ENCODE measurements at places on chromosomes 12 and 14. TPM values are rescaled to one million over a fixed set of nuclear protein-coding genes. Genes with fewer than 3 reads are reported as not detected.

The ERP27 gene
- total RNA-seq = not detected

The OR6C6 gene
- not detected for total RNA-seq

The C12orf50 gene
- not detected for total RNA-seq

The SNW1 gene
- total RNA-seq = 65.7 TPM

The KRT72 gene
- not detected for total RNA-seq

The GDF3 gene
- not detected for total RNA-seq

The RASAL1 gene
- total RNA-seq = not detected

The LGR5 gene
- not detected for total RNA-seq

The LALBA gene
- not detected for total RNA-seq

The C12orf42 gene
- total RNA-seq = not detected
